ENCODE measurements at places on chromosomes 1 and 21.

- no peak for DNase-seq
These were observed 108.5 kb upstream of the SERTAD4 start for GRCh38 chr1:210123924-210124589.

GRCh38 chr1:238334170-238334569 is 443.4 kb upstream of the ZP4 start:
- DNase-seq = no peak

DNA sequence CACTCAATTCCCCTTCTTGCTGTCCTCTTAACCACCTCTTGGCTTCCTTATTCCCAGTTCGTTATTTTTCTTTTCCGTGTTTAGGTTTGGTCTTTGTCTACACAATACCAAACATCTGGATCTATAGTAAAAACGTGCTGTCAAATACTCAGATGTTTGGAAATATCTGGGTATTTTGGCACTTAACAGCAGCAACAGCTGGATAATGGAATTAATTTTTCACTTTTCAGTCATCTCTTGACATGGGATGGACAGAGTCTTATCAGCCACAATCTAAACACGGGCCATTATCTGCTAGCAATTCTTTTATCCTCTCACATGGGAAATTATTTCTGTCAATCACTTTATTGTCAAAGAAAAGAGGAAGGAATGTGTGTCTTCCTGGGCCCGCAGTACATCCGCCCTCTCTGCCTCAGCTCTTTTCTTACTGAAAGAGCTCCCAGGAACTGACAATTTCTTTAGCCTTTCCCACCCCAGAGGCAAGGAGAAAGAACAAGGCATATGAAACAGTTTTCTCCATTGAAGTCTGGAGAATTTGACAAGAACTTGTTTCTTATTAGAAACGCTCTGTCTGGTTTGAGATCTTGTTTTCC is 13.4 kb downstream of the NHLH2 start:
- peak; percentile 39 for DNase-seq

DNA sequence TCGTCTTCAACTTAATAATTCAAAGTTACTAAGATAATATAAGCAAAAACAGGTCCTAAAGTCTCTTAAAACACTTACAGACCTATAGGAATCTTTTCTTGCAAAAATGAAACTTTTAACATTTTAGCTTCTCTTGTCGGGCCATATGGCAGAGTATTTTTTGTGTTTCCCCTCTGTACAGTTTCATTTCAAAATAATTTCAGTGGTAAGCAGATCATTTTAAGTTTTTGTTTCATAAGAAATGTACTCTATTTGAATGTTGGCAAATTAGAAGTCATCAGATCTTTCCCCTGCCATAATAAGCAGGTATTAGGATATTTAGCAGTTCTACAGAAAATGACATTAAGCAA is 37.9 kb downstream of the RGL1 start:
- DNase-seq = no peak

DNA sequence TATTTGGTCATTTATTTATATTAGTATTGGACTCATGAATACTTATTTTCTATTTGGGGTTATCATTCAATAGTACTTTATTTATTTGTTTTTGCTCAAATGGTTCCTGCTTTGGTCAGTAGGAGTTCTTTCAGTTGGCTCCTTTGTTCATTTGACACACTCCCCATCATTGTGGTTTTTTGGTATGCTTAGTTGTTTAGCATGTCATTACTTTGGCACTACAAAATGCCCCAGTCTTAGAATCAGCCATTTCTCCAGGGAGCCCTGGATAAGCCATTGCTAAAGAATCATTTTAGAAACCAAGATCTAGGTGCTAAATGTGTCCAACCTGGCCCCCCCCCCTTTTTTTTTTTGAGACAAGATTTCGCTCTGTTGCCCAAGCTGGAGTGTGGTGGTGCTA is 61.7 kb upstream of the MRPS6 start:
- no peak for DNase-seq

GRCh38 chr1:83511146-83511726 is 487.7 kb downstream of the TTLL7 start:
- no peak for DNase-seq

DNA sequence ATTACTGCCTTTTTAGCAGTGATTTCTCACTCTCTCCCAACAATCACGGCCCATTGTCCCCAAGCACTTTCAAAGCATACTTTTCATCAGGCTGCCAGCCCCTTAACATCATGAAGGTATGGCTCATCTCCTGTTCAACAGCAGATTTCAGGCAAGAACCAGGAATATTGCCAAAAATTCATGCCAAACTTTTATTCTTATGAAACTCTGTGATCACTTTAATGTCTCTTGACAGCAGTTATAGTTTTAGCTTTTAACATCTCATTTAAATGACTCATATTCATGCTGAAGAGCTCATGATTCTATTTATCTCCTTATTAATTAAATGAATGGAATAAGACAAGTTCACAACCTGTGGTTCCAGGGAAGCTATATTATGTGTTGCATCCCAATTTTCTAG is 235.1 kb downstream of the GRIK1 start:
- no peak for DNase-seq

GRCh38 chr1:41751804-41752513 is 166.8 kb downstream of the HIVEP3 start:
- DNase-seq = peak; percentile 76

- DNase-seq = peak; percentile 4
These were observed 75.6 kb downstream of the PLA2G4A start for GRCh38 chr1:186904361-186904760.

DNA sequence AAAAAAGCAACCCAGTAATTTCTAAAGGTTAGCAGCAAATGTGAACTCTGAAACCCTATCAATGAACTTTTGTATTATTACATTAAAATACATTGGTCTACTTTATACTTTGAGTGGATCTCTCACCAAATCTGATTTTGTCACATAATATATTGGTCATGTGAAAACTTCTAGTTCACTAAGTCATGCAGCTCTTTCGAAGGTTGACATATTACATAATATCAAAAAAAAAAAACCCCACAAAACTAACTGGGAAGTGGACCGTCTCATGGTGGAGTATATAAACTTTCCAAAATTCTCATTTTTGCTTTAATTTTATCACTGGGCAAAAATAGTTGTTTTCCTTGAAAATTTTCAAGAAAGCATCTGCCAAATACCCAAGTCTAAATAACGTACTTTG is 50.4 kb downstream of the GATAD2B start:
- DNase-seq = no peak

- no peak for DNase-seq
These were observed 6.7 kb downstream of the ELF3 start for GRCh38 chr1:202016811-202017748.

DNA sequence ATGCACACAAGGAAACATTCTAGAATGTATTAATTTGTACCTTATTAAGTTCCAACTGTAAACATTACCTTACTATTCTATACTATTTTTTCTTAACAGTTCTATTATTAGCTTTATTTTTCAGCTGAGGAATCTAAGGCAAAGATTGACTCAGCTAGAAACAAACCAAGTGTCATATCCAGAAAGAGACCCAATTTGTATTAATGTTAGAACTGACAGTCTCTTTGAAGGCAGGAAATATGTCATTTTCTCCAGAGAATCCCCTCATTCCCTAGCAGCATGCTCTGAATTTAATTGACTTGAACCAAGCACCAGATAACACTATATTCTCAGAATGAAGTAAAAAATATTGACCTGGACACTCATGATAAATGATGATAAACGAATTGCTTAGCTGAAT is 81.4 kb upstream of the PLPPR5 start:
- no peak for DNase-seq
